Activated T-cell treated with anti-CD3 and anti-CD28 coated beads, Interleukin-2, amount 50 U/mL, for 4 hours (primary cell): ENCODE measurements at places on chromosomes 5 and 9. TPM values are rescaled to one million over a fixed set of nuclear protein-coding genes. Genes with fewer than 3 reads are reported as not detected.
A peak's percentile ranks its signal among the peaks of the same experiment; 100 is the strongest.

DNA sequence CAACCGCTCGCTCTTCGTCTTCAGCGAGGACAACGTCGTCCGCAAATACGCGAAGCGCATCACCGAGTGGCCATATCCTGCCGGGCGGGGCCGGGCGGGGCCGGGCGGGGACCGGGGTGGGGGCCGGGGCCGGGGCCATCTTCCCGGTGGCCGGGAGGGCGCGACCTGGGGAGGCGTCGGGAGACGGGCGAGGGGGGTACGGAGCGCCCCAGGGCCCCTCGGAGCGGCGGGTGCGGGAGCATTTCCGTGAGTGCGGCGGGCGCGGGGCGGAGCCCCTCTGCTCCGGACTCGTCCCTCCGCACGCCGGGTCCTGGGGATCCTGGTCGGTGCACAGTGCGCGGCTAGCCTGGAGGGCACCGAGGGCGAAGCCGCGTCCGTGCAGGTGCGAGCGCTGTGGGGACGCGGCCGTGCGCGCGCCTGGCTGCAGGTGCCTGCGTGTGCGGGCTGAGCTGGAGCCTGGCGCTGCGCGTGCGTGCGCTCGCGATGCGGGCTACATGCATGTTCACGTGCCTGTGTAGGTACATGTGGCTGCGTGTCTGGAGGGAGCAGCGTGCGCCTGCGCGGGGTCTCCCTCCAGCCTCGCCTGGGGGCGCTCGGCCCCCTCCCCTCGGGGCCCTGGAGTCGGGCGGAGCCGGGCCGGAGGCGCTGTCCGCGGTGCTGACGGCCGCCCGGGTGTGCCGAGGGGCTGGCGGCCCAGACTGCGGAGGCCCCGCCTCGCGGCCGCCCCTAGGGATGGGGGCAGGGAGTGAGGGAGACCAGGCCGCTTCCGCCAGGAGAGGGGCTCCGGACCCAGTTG lies 762 bp downstream of the CACNA1B start:
- no peak for DNase-seq

- DNase-seq: no peak
Measured at GRCh38 chr9:121584421-121584820, 67.0 kb upstream of the DAB2IP start.

DNA sequence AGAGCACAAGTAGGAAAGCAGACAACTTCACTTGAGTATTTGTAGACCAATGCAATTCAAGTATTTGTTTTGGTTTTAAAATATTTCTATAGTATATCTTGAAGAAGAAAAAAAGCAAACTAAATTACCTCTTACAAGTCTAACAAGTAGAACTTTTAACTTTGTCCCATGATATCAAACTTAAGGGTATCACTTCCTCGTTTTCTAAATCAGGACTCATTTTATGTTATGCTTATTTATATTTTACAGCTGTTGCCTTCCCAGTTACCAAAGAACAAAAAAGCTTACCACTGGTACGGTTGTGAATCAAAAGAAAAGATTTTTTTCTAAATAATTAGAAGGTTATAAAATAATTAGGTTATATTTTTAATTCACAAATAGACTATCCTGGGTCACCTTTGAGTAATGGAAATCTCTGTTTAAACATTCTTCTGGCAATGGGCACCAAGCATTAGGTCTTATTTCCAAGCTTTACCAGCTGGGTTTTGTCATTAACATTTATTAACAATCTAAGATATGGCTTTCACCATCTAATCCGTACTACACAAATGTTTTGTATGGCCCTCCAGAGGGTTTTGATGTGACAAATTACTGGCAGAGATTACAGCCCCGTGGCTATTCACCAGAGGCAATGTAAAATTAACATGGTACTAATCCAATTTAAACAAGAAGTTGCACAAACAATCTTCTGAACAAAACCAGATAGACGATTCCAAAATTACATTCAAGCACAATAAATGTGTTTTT lies 63.6 kb downstream of the CEP120 start:
- DNase-seq: no peak

GRCh38 chr5:58410441-58410840 lies 49.4 kb downstream of the PLK2 start:
- no peak for DNase-seq

- DNase-seq: peak; percentile 27
Measured at GRCh38 chr5:126339215-126339805, 83.9 kb upstream of the GRAMD2B start.

- DNase-seq: no peak
Measured at GRCh38 chr9:78821126-78821822, 524.3 kb downstream of the PSAT1 start.

- DNase-seq: no peak
Measured at GRCh38 chr9:116941266-116941665, 254.2 kb downstream of the TRIM32 start.

GRCh38 chr5:116559239-116559638 lies 15.4 kb downstream of the SEMA6A start:
- DNase-seq: no peak

DNA sequence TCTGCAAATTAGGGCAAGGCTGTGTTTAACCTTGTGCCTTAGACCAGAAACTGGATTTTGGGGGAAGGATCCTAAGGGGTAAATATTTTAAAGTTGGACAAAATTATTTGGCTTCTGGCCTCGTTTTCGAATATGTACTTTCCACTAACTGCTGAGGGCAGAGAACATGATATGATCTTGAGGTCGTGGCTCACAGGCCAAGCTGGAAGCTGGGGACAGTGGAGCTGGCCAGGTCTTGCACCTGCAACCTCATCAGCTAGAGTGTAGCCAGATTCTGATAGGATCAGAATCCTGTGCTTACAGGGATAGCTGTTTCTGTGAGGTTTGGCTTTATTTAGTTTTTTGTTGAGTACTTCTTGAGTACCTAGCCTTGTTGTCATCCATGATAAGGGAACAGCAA lies 24.9 kb downstream of the MAN2A1 start:
- no peak for DNase-seq

GRCh38 chr5:142592365-142592764 lies 93.5 kb downstream of the FGF1 start:
- no peak for DNase-seq

- DNase-seq: no peak
Measured at GRCh38 chr5:133294380-133294779, 242.6 kb downstream of the HSPA4 start.

SEMA6A gene
- total RNA-seq: 1.1 TPM

DNA sequence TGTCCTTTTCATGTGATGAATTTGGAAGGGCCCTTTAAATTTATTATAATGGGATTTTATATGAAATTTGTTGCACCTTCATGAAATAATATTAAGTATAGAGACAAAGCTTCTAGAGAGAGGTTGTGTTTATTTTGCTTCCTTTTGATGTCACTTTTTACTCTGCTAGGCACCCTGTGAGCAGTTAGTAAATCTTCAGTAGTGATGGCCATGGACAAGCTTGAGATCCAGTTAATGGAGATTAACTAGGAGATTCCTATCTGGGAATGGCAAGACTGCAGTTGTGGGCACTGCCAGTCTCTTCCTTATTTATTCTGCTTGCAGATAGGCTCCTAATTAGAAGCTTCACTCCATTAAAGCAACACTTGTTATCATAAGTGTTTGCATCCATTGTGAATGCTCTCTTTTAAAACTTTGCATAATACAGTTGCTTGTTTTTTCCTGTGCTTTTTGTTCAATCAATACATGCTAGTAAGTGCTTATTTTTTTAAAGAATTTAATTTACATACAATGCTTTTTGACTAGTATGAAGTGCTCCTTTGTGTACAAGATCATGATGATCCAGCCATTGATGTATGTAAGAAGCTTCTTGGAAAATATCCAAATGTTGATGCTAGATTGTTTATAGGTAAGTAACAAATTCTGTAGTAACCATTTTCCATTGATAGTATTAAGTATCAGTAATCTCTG lies 25.9 kb downstream of the UGCG start:
- DNase-seq: no peak

- DNase-seq: no peak
Measured at GRCh38 chr9:87527211-87527916, 29.7 kb downstream of the DAPK1 start.

DNA sequence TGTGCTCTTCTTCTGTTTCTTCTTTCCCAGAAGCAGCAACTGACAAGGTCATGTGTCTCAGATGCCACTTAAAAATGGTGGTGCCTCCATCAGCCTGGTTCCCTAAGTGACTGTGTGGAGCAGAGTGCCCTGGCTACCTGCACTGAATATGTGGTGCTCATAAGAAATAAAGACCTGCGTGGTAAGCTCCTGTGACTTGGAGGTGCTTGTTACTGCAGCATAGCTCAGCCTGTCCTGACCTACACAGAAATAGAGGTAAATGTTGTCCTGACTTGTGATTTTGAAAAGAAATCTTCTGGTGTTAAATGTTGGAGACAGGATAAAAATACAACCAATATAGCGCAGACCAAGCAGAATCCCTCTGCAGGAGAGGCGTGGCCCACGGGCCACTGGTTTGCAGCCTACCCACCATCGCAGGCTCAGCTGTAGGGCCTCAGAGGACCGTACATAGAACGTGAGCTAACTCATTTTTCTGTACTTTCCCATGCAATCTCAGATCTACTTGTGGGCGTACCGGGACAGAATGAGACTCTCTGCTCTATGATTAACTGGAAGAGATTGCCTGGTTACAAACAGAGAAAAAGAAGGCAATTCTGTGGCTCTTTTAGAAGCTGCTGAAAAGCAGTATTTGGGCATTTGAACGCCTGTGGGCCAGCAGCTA lies 79.4 kb upstream of the UNC5A start:
- DNase-seq: no peak
